ENCODE measurements at places on chromosomes 1 and 21.

- no peak for DNase-seq
These were observed 8.2 kb upstream of the SSX2IP start for GRCh38 chr1:84698151-84699110.

DNA sequence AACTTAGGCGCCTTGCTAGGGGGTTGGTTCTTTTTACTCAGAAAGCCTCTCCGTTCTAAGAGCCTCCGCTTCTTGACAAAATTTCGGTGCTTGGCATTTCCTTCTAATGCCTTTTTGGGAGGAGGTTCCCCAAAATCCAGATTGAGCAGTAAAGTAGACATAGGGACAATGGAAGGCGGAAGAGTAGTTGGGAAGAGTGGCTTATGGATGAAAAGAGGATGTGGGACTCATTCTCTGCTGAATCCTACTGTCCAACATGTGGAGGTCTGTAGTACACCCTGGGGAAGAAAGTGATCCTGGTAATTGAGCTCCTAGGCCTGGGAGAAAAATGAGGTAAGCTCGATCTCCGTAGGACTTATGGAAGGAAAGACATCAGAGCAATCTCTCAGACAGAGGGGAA is 777 bp upstream of the METTL25B start:
- DNase-seq = no peak

DNA sequence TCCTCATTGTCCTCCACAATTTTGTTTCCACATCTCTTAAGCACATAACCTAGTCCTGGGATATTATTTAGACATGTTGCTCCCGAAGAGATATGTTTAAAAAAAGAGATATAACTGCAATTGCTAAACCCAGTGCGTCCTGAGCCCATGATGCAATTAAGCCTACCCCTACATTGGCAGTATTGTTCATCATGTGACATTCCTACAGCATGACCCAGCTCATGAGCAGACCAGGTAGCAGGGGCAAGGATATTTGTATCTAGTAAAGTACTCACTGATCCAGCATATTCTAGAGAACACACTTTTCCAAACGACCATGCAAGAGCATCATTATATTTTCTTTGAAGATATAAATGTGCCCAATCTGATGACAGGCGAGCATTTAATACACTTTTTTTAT is 1.2 kb downstream of the ADAM30 start:
- no peak for DNase-seq

GRCh38 chr1:197394831-197395608 is 127.0 kb downstream of the CRB1 start:
- DNase-seq = no peak

DNA sequence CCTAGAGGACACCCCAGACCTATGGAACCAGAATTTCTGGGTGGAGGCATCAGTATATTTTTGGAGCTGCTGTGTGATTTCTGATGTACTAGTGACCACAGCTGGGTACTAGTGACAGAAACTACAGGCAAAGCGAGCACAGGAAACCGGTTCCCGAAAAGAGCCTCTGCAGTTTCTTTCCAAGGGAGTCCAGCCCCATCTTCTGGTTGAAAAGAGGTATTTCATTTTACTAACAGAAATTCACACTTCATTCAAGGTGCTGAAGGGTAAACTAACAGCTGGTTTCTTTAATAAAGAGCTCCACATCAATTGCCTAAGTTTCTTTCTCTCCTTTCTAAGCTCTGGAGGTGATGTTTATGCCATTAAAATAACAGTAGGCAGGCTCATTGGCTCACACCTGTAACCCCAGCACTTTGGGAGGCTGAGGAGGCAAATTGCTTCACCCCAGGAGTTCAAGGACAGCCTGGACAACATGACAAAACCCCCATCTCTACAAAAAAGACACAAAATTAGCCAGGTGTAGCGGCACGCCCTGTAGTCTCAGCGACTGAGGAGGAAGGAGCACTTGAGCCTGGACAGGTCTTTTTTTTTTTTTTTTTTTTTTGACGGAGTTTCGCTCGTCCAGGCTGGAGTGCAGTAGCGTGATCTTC is 22.0 kb downstream of the THAP3 start:
- DNase-seq = peak; percentile 17

DNA sequence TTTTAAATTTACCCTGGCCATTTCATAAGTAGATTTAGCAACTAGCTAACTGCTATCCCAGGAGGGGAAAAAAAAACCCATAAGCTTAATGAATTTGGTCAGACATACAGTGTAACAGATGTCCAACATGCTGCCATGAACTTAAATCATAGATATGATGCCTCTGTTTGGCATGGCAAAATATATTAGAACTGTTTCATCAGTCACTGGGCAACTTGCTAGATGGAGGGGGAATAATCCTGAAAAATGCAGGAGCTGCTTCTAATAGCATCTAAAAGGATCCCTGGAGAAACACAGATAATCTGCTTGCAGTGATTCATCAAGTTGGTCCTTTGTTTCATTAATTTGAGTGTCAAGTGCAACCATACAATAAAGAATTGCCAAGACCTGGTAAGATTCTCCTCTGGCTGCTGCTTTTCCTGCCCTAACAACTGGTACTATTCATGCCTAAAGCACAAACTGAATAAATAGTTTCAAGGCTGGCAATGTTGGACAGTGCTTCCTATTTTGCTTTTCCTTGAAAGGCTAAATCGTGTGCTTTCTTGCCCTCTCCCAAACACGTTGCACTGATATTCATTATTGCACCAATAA is 1.5 kb upstream of the ST6GALNAC5 start:
- DNase-seq = no peak

DNA sequence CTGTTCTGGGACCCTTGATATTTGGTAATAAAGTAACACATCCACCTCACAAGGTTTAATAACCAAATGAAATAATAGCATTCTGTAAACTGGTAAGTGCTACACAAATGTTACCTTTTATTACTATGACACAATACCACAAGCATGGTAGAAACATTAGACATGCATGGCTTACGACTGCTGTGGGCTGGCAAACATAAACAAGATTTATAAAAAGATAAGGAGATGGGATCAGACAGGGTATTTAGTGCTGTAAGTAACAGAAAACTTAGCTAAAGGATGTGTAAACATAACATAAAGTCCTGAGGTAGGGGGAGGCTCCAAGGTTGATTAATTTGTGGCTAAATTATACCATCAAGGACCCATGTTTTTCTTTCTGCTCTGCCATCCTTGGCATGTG is 212.6 kb downstream of the BARHL2 start:
- no peak for DNase-seq

DNA sequence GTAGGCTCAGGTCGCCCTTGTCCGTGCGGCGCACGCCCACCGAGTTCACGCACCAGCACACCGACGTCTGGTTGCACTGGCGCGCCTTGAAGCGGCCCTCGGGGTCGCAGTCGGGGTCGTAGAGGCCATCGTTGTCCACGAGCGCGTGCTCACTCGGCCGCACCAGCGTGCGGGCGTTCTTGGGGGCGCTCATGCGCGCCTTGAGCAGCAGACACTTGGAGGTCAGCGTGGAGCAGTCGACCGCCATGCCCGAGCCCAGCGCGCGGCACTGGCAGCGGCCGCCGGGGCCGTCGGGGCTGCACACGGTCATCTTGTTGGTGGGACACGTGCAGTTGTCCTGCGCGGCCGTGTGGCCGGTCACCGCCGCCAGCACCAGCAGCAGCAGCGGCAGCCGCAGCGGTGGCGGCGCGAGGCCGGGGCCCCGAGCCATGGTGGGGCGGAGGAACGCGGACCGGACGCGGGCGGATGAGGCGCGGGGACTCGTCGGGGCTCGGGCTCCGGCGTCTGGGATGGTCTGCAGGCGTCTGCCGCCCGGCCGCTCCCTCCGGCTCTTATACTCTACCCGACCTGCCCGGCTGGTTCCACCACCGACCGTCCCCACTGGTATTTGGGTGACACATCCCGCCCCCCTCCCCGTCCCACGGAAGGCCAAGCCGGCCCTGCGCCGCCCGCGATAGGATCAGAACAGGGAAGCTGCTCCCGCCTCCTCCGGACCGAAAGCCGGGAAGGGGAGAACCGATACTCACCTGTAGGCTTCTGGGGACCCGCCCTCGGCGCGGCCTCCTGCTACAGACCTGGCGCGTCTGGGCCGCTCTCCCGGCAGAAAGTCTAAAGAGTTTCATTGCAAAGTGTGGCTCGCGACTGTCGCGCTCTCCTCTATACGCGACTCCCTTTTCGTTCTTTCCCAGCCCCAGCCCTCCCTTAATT is at the start of gene TACSTD2:
Gene TACSTD2, minus strand, starts transcription at position 526 of the 927 bp plus-strand sequence. Its CDS starts 96 bp downstream, at position 430.
- DNase-seq = peak; percentile 33

GRCh38 chr1:88541596-88541995 is 142.5 kb upstream of the PKN2 start:
- no peak for DNase-seq

DNA sequence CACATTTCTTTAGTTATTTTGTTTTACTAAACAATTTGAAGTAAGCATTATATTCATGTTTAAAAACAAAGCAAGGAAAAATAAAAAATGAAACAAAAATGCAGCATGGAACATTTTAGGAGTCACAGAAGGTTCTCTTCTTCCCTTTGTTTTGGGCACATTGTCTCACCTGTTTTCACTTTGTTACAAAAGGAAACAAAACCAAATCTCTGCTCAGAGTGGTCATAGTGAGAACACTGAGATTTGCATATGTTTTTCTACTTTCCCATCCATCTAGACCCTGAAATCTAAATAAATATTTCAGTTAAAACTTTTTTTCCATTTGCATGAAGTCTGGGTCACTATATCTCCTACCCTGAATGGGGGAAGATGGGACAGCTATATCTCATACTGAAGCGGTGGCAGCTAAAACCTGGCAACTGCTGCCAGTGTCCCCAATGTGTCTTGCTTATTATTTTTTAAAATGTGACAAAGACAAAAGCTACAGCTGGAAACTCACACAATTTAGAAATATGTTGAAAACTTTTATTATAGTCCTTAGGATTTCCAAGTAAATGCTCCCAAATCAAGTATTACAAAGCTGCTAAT is 3.5 kb downstream of the EXOC8 start:
- no peak for DNase-seq

GRCh38 chr21:42286416-42286815 is 28.8 kb downstream of the TFF3 start:
- DNase-seq = no peak

DNA sequence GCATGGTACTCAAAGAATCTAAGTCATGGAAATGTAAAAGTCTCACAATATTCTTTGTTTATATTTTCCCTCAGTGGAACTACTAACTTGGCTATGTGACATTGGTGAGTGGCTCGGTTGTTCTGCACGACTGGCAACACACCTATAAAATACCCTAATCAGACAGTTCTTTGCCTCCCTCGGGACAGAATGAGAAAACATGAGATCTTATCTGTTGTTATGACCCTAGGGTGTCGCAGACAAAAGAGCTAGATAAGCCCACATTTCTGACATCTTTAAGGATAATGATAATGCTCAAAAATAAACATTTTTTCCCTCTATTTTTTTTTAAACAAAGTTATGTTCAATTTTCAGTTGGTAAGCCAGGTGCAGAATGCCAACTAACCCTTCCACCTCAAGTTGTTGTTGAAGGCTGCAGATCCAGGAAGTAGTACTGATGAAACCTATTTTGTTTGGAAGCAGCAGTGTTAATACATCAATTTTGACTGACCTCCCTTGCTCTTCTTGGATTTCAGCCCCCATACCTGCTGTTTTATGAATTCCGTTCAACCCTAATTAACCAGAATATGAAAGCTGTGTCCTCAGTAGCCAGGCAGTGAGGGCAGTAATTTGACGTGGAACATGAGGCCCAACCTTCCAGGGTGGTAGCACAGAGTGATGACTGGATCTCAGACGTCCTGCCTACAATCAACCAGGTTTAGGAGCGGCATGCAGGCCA is 108.7 kb upstream of the DUSP10 start:
- DNase-seq = no peak

GRCh38 chr1:100387657-100388350 is 35.5 kb downstream of the CDC14A start:
- DNase-seq = no peak

DNA sequence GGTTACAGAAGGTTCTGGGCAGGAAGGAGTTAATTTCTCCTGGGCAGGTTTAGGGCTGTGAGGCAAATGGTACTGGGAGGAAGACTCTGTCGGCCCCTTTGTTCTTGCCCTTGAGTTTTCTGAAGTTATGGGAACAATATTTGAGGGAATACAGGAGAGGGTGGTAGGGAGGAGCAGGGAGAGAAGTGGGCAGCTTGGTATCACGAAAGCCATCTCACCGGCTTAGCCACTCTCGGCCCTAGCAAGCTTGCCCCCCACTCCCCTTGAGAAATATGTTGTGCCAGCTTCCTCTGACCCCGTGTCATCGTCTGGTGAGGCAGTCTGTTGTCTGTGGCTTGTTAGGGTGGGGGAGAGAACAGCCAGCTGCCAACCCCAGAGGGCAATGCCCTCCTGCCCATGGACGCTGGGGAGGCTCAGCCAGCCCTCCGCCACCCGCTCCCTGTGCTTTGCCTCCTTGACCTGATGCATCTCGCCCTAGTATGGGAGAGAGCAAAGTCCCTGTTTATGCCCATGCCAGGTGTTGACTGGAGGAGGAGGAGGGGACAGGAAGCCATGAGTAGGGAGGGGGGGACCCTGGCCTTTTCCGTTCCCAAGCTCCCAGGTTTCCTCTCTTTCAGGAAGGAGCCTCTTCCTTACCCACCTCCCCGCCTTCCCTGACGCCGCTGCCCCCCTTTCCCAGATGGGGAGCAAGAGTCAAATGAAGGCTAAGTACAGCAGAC is 1.2 kb downstream of the EFNA1 start:
- DNase-seq = peak; percentile 48

- no peak for DNase-seq
These were observed 412.1 kb upstream of the NFIA start for GRCh38 chr1:60670302-60670701.

GRCh38 chr1:229509576-229509975 is 1.4 kb upstream of the NUP133 start:
- DNase-seq = no peak

GRCh38 chr1:218660678-218661053 is 315.5 kb downstream of the TGFB2 start:
- DNase-seq = no peak

DNA sequence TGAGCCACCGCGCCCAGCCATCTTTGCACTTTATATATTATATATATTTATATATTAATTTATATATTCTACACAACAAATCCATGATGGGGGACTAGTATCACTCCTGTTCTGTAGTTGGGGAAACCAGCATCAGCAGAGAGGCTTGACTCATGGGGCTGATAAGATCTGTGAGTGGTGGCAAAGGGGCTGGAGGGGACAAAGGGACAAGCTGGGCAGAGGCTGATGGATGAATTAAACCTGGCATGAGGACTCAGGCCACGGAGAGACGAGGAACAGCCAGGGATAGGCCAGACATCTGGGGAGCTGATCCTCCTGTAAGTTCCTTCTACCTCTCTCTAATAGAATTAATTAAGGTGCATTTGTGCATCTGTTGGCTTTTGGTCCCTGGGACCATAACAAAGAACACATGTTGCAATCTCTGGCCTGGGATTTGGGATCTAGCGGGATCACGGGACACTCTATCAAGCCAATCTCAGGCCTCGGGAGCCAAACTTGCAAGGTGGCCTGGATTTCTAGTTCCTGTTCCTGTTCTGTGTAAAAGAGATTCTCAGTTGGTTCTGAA is 7.6 kb downstream of the CNR2 start:
- no peak for DNase-seq

- DNase-seq = no peak
These were observed 89.4 kb downstream of the SDCCAG8 start for GRCh38 chr1:243345205-243345604.
